ENCODE measurements at places on chromosomes 5 and 9. TPM values are rescaled to one million over a fixed set of nuclear protein-coding genes. Genes with fewer than 3 reads are reported as not detected.

- DNase-seq, result no peak
Measured at GRCh38 chr9:128497824-128498610, 6.5 kb upstream of the GLE1 start.

DNA sequence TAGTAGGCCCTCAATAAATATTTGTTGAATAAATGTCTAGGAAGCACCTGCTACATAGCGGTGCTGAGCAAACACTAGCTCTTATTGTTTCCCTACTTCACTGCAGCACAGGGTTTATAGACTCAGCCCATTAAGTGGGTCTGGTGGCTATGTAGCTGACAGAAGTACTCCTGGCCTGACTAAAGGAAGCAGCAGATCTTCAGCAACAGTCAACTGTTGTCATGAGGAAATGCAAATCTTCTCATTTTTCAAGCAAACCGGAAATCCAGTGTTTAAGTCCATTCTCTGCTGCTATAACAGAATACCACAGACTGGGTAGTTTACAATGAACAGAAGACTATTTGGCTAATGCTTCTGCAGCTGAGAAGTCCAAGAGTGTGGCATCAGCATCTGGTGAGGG, 2.8 kb upstream of the TEX10 start:
- DNase-seq, result no peak

Gene VLDLR
- 6.6 TPM for total RNA-seq

- DNase-seq, result no peak
Measured at GRCh38 chr5:131821221-131821620, 24.4 kb upstream of the FNIP1 start.

DNA sequence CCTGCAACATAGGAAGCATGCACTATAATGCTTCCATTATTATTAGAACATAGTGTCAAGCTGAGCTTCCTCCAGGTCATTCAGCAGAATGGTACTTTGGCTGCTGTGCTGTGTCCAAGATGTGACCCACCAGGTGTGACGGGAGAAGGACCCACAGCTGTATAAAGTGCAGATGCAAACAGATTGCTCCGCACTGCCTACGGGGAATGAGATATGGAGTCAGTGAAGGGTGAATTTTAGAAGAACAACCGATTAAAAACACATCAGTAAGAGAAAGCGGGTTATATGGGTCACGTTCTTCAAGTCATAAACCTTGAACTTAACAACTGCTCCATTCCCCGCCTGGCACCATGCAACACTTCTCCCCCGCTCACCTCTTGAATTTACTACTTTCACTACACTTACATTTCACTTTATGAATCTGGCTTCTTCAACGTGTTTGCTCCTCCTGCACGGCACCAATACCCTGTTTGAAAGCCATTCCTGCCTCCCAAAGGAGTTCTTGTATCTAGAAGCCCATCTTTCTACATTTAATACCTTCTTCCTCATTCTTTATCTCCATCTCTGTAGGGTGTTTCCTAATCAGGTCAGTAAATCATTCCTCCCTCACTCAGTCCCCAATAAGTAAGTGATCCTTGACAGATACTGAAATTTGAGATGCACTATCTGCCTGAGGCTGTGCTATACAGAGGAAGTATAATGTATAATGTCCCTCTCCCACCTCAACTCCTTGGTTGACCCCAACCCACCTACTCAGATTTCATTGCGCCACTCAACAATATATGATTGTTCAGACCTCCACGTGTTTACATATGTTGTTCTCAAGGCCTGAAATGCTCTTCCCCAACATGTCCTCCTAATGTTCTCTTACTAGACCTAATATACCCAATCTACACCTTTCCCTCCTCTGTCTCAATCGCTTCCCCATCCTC, 25.9 kb downstream of the BRINP1 start:
- no peak for DNase-seq

DNA sequence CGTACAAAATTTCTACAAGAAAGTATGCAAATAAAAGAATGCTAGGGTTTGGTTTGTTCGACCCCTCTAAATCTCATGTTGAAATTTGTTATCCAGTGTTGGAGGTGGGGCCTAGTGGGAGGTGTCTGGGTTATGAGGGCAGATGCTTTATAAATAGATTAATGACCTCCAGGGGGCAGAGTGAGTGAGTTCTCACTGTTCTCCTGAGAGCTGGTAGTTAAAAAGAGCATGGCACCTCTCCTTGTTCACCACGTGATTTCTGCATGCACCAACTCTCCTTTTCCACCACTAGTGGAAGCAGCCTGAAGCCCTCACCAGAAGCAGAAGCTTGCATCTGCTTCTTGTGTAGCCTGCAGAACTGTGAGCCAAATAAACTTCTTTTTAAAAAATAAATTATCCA, 50.4 kb upstream of the FAM170A start:
- DNase-seq, result no peak

Gene SLC25A2
- 3.5 TPM for total RNA-seq

Gene GRXCR2
- total RNA-seq, result not detected

- DNase-seq, result no peak
Measured at GRCh38 chr9:76077537-76077936, 187.1 kb downstream of the PCSK5 start.

DNA sequence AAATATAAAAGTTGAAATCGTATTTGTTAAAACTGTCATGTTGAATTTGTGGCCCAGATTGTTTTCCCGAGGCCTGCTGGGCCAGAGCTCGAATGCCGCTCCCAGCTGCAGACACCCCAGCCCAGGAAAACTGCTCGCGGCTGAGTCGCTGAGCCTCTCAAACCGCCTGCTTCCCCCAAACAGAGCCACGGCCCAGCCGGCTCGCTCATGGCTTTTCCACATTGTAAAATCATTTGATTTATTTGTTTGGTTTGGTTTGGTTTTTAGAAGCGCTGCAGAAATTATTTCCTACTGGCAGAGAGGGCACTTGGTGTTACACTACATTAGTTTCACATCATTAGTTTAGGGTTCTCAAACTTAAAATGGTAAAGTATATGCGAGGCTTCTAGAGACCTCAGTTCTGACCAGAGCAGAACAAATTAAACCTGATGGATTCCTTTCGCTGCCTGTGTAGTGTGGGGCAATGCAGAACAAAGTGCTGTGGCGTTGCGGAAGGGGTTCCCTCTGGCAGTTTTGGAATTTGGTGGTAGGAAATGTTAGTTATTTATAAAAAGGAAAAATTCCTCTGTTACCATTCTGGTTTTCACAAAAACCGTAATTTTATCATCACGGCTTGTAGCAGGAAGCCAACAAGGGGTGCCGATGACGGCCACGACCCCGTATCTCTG, 156.5 kb upstream of the PITX1 start:
- no peak for DNase-seq

DNA sequence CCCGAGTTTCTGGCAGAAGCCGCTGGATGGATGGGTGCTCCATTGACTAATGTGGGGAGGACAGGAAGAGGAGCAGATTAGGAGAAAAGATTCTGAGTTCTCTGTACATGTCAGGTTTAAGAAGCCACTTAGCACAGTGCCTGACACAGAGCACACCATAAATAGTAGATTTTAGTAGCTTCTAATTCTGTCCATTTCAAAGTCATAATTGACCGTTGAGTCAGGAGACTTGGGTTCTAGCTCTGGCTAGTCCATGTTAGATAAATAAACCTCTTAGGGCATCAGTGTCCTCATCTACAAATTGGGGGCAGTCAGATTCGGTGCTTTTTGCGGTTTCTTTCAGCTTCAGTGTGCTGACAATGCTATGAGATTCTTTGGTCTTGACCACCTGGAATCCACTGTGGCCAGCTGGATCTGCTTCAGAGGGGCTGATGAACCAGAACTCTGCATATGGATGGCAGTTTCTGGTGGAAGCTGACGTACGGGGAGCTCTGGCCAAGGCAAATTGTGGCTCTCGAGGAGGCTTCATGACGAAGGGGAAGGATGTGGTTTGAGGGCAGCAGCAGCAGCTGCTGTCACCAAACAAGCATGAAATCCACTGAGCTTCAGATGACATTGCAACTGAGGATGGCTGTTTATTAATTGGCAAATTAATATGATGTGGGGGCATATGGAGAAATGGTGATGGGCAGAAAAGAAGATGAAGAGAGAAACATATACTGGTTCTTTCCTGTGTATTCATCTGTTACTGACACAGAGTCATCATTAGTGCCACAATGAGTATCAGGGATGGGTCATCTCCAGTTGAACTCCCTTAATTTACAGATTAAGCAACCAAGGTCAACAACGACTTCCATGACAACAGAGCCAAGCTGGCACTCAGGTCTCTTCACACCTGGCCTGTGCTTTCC, 134.4 kb downstream of the AOPEP start:
- no peak for DNase-seq

DNA sequence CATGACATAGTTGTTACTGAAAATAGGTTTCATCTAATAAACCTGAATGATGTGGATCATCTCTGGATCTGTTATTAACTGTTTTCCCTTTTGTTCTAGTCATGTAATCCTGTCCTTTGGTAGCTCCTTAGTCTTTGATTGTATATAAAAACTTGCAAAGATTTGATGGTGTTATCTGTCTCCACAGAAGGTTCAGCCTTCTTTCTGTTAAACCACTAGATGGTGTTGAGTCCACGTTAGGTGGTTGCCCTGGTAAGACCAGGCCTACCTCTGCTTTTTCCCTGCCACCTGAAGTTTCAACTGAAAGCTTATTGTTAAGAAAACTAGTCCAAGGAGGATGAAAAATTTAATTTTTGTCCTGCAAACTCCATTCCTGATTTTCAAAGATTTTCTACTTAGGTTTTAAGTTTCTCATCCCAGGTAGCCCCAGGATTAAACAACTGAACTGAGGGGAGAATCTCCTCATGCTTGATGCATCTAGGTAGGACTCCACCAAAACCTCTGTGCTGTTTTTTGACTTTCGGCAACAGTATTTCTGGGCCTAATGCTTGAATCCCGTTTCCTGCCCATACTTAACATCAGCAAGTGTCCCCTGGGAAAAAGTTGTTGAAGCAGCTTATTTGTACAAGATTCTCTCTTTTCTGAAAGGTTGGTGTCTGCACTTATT, 68.5 kb downstream of the RICTOR start:
- DNase-seq, result no peak

Gene SLC27A4
- total RNA-seq, result 20.9 TPM

Gene ITGA2
- total RNA-seq, result 4.9 TPM

DNA sequence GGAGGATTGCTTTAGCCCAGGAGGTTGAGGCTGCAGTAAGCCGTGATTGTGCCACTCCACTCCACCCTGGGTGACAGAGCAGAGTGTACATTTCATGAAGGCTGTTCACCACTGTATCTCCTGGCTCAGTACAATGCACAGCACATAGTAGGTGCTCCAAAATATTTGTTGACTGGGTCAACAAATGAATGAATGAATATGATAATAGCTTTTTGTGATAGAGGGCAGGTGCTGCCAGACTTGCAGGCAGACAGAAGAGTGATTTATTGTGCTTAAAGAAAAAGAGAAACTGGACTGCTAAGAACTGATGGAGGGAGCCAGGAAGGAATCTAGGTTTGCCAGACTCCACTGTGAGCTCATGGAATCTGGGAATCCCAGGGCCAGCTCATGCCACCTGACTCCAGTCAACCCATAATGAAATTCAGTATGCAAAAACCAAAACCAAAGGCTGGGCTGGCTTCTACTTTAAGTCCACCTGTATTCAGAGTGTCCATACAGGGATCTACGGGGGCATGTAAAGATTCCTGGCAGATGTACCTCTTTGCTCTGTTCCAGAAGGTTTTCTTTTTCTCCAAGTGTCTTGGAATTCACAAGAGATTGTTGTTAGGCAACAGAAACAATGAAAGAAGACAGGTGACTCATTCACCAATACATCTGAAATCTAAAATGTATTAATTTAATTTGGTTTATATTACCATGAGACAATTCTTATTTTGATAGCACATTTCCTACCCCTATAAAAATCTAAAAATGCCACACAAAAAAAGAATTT, 15.5 kb upstream of the CTNNA1 start:
- no peak for DNase-seq

Gene TOR4A
- total RNA-seq, result 26.4 TPM

Gene DHX29
- 35.6 TPM for total RNA-seq

- DNase-seq, result no peak
Measured at GRCh38 chr9:99253134-99253533, 31.1 kb downstream of the SEC61B start.

Gene CLK4
- total RNA-seq, result 67.2 TPM

DNA sequence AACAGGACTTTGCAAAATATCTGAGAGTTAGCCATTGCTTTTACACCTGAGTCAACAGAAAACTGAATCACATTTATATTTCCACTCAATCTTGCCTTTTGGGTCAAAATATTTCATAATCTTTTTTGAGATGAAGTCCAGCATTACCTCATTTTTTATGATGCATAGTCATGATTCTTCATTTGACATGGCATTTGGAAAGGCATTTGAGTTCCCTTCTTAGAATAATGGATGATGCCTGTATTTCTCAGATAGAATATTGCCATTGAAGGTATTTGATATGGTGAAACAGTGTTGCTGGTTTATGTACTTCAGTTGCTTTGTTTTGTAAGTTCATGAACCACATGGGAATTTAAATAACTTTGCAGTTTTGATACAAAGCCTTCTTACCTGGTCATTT, 180.4 kb downstream of the PRR16 start:
- no peak for DNase-seq

DNA sequence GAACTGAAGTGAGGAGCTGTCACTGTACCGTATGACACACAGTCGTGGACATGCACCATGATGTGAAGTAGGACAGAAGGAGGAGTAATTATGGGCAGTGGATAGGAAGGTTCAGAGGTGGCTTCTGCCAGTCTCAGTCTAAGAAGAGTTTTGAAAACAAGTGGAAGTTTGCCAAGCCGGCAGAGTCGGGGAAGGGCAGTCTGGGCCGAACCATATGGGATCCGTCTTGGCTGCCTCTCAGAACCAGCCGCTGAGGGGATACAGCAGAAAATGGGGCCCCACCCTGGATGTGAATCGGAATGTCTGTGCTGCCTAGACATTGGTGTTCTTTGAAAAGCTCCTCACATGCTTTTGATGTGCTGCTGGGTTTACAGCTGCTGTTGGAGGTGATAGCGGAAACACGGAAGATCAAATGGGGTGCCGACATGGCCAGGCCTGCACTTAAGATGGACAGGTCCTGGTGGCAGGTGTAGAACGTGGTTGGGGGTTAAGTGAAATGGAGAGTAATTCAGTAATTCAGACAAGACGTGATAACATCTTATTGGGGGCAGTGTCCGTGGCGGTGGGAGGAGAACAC, 11.2 kb downstream of the SNX18 start:
- DNase-seq, result no peak

DNA sequence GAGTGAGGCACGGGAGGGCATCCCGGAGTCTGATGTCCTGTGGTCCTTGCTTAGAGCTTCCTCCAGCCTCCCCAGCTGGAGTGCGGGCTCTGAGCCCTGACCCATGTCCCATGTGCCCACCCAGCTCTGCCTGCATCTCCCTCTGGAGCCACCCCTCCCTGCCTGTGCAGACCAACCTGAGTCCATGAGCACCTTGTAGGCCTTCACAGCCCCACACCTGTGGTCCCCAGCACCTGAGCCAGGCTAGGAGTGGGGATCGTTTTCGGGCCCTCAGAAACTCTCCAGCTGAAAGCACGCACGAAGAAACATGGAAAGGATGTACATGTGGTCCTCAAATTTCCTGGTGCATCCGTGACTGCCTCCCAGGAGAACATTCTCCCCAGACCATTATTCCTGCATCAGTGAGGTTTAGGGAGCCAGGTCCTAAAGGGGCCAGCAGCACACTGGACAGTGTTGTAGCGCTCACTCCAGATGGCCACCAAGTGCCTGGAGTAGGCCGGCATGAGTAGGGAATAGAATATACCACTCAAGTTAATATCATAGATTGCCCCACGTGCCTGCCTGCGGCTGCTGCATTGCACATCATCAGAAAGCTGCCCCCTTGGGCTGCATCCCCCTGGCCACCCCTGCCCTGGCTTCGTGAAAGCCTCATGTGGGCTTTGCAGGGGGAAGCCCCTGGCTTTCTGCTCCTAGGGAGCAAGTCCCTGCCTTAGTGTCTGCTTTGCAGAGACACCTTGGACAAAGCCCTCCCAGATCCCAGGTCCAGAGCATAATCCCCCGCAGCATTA, 80.6 kb downstream of the WNK2 start:
- DNase-seq, result no peak
